Posterior cingulate gyrus (tissue), 11 donors: ENCODE measurements at places on chromosomes 11 and 22.
A peak's percentile ranks its signal among the peaks of the same experiment; 100 is the strongest.

GRCh38 chr11:109512680-109513079 is 90.7 kb downstream of the C11orf87 start:
- DNase-seq, result no peak

GRCh38 chr11:9025101-9025850 is 21.5 kb upstream of the NRIP3 start:
- peak; percentile 34 for DNase-seq

DNA sequence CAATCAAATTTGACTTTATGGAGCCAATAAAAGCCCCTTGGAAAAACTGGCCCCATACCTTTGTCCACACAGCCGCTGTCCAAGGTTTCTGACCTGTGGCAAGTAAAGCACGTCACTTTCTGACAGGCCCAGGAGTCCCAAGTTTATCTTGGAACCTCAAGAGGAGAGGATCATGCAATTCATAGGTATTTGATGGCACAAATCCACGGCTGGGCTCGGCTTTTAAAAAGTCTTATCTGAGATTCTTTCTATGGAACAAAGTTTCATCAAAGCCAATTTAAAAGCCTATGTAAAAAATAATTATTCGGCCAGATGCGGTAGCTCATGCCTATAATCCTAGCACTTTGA is 13.6 kb downstream of the TMEM138 start:
- no peak for DNase-seq

DNA sequence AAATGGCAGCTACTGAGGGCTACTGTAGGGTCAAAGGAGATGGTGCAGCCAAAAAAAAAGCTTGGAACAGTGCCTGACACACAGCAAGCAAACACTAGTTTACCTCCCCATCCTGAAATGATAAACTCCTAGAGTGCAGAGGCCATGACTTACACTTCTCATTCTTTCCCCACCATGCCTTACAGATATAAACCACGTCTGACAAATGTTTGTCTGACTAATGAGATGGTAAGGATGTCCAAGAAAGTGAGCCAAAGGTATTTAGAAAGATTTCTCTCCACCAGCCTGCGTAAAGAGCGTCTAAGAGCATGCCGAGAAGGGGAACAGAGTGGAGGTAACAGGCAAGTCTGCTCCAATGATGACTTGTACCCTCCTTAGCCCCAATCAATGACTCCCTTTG is 99.0 kb downstream of the LARGE1 start:
- no peak for DNase-seq

DNA sequence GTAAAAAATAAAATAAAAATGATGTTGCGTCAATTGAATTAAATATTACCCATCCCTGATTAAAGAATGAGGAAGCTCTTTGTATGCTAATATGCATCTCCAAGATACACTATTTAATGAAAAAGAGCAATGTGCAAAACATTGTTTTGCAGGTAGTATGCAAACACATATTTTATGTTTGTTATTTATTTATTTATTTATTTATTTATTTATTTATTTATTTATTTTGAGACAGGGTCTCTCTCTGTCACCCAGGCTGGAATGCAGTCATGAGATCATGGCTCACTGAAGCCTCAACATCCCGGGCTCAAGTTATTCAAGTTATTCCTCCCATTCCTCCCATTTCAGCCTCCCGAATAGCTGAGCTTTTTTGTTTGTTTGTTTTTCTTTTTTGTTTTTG is 7.2 kb upstream of the CHST1 start:
- DNase-seq, result no peak

- DNase-seq, result peak; percentile 54
These were observed 146.2 kb upstream of the RASSF10 start for GRCh38 chr11:12862696-12863469.

GRCh38 chr11:74288161-74288560 is 23.3 kb downstream of the P4HA3 start:
- DNase-seq, result no peak

GRCh38 chr11:104390651-104391050 is 226.7 kb upstream of the PDGFD start:
- DNase-seq, result no peak

DNA sequence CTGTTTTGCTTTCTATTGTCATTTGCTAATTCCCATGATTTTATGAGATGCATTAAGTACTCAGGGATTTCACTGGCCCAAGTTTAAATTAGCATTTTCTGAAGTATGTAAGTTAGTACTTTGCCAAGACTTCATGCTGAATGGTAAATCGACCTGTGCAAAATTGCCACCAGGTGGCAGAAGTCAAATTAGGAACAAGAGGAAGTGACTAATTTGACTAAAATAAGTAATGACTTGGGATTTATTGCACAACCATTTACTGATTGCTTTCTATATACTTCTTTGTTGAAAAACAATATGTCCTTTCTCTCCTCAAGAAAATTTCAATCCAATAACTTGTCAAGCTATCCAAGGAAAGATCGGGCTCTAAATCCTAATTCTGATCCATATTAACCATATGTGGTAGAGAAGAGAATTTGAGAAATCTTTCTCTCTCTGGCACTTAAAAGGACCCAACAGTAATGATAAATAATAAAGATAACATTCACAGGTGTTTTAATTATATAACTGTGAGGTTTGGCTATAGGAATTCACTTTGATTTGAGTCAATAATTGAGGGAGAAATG is 253.7 kb upstream of the CHORDC1 start:
- peak; percentile 13 for DNase-seq

DNA sequence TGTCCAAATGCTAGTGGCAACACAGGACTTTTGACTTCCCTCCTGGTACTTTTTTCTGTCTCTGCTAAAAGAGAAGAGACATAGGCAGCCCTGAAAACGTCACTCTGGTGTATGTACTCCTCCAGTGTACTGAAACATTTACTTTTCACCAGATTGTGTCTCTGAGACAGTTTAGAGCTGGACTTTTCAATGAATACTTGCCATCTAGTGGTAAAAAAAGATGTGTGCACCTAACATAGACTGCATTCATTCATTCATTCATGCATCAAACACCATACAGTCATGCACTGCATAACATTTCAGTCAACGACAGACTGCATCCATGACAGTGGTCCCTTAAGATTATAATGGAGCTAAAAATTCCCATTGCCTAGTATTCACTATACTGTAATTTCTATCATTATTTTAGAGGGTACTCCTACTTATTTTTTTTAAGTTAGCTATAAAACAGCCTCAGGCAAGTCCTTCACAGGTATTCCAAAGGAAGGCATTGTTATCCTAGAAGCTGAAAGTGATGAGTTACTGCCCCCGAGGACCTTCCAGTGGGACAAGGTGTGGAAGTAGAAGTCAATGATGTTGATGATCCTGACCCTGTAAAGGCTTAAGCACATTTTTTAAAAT is 186.2 kb downstream of the SPON1 start:
- DNase-seq, result no peak

DNA sequence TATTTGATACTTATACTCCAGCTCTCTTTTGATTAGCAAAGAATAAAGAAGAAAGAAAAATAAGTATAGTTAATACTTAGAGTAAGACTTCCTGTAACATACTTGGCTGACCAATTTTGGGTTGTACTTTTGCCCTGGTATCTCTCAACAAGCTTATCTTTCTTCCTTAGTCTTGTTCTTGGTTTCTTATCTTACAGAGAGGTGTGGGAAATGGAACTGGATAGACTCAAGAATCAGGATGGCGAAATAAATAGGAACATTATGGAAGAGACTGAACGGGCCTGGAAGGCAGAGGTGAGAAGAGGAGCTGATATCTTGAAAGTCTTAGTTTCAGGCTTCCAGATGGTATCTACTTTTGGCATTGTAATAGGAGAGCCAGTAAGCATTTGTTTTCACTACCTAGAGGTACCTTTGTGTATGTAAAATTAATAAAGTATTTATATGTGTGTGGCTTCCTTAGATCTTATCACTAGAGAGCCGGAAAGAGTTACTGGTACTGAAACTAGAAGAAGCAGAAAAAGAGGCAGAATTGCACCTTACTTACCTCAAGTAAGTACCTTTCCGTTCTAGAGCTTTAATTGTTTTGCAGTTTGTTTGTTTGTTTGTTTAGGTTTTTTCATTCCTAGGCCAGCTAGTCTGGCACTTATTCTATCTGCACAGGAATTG is 11.3 kb upstream of the BACE1-AS start:
- no peak for DNase-seq

DNA sequence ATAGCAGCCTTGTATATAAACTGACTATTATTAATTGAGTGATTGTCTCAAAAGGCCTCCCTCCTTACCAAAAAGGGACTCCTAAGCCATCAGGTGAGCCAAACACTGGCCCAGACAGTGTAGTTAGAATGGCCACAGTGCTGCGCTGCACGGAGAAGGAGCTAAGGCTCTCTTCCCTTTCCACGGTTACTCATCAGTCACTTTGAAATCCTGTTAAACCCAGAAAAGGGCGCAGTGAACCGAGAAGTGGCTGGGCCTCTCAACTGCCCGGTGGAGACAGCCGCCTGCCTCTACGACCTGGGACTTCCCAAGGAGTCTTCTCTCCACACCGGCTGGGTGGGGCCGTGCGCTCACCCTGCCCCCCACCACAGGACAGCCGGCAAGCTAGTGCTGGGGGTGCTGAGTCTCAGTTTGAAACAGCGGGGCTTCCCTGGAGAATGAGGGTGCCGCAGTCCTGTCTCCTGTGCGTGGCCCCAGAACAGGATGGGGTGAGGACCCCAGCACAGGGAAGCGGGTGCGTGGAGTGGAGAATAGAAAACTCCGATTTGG is 1.3 kb downstream of the MYH9 start:
- peak; percentile 22 for DNase-seq

DNA sequence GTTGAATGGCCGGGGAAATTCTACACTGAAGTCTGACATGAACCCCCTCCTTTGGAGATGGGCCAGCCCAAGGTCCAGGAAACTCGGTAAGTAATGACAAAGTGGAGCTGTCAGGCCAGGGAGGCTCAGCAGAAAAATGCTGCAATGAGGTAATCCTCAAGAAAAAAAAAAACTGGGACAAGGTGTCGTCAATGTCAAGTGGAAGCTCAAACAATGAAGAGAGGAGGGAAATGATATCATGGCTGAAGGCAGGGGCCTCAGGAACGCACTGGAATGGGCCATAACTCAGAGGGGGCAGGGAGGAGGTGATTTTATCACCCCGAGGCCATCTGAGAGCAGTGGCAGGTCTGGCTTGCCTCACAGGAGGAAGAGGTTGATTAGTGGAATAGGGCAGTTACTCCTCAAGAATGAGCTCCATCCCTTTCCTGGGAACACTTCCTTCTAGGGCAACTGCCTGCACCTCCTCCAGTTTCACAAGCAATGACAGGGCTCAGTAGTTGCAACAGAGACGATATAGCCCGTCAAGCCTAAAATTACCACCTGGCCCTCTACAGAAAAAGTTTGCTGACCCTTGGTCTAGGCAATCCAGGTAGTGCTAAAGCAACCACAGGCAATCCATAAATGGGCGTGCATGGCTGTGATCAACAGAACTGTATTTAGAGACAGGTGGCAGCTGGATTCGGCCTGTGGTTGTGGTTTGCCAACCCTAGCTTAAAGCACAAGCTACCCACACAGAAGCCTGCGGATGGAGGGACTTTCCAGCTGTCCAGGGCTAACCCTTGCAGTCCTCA is 65.2 kb downstream of the FBXO7 start:
- no peak for DNase-seq

DNA sequence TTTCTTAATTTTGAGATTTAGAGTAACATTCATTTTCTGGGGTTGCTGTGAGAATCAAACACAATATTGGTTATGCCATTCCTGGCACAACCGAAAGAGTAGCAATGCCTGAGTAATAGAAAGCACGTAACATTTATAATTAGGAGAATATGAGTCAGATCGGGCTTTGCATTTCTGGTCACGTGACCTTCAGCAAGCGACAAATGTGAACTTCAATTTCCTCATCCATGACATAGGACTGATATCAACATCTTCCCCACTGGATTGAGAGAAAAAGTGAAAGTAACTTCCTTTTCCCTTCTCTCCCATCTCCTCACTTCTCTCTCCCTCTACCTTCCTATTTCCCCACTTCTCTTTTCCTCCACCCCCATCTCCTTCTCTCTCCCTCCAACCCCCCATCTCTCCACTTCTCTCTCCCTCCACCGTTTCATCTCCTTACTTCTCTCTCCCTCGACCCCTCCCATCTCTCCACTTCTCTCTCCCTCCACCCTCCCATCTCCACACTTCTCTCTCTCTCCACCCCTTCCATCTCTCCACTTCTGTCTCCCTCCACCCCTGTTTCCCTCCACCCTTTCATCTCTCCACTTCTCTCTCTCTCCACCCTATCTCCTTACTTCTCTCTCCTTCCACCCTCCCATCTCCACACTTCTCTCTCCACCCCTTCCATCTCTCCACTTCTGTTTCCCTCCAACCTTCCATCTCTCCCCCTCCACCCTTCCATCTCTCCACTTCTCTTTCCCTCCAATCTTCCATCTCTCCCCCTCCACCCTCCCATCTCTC is 33.5 kb upstream of the CAT start:
- no peak for DNase-seq

DNA sequence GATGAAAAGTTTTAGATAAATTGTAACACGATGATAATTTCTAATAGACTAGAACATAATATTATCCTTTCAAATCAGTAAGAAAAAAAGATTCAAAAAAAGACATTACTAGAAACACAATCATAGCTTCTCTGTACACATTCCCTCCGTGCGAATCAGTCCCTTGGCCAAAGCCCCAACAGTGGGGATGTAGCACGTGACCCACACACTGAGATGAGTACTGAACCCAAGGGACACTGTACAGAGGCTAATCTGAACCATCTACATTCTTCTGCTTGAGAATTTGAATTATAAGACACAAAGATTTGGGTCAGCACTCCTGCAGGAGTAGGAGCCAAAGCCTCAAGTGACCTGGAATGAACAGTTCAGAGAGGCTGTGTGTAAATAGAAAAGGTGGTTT is 353.7 kb downstream of the INSC start:
- no peak for DNase-seq

DNA sequence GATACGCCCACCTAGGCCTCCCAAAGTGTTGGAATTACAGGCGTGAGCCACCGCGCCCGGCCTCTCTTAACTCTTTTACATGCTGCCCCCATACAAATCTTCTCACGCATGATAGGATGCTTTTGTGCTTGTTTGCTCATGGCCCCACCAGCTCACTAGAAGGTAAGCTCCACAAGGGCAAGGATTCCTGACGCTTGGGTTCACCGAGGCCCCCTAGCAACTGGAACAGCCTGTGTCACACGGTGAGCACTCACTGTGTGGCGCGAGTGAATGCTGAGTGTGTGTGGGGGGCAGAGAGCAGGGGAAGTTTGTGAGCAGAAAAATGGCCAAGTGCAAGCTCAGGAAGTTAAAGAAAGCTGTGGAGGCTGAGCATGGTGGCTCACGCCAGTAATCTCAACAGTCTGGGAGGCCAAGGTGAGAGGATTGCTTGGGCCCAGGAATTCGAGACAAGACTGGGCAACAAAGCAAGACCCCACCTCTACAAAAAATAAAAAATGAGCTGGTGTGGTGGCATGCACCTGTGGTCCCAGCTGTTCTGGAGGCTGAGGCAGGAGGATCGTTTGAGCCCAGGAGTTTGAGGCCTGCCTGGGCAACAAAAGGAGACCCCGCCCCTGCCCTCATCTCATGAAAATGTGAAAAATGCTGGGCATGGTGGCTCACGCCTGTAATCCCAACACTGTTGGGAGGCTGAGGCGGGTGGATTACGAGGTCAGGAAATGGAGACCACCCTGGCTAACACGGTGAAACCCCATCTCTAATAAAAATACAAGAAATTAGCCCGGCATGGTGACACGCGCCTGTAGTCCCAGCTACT is 2.3 kb downstream of the BAD start:
- no peak for DNase-seq

- DNase-seq, result no peak
These were observed 65.5 kb upstream of the ARFGAP3 start for GRCh38 chr22:42922374-42923191.
